Activated CD8-positive, alpha-beta memory T cell treated with anti-CD3 and anti-CD28 coated beads, Interleukin-2, amount 10 ng/mL, durations not matched to agents 7 days and 5 days (primary cell): ENCODE measurements at places on chromosomes 16 and 17. TPM values are rescaled to one million over a fixed set of nuclear protein-coding genes. Genes with fewer than 3 reads are reported as not detected.

- H3K4me3 ChIP-seq = no peak overlapping the region
- no peaks in the 10 kb centered on the region for H3K27me3 ChIP-seq
- no peak for DNase-seq
- H3K36me3 ChIP-seq = no peaks in the 10 kb centered on the region
- H3K27ac ChIP-seq = no peak overlapping the region
Observed at GRCh38 chr16:69703638-69704037, 22.7 kb downstream of the NQO1 start.

- H3K4me1 ChIP-seq = peaks cover 72% of the 10 kb centered on the region
- no peak overlapping the region for H3K4me3 ChIP-seq
- no peak for DNase-seq
- peaks cover 2% of the 10 kb centered on the region for H3K36me3 ChIP-seq
- peak overlapping the region; percentile 73 for H3K27ac ChIP-seq
Observed at GRCh38 chr16:89334050-89334449, 116.5 kb downstream of the ZNF778 start.

GRCh38 chr17:15884731-15885130 lies 60.2 kb upstream of the ADORA2B start:
- DNase-seq = no peak
- H3K4me1 ChIP-seq = peaks cover 22% of the 10 kb centered on the region
- H3K27ac ChIP-seq = no peak overlapping the region
- no peak overlapping the region for H3K4me3 ChIP-seq
- no peaks in the 10 kb centered on the region for H3K27me3 ChIP-seq

C17orf50 gene
- total RNA-seq = not detected

RRAD gene
- 2.5 TPM for total RNA-seq

MRPL27 gene
- 81.8 TPM for total RNA-seq

CCL16 gene
- not detected for total RNA-seq

- DNase-seq = no peak
- H3K36me3 ChIP-seq = peaks cover 71% of the 10 kb centered on the region
- H3K4me1 ChIP-seq = peaks cover 34% of the 10 kb centered on the region
- H3K4me3 ChIP-seq = no peak overlapping the region
Observed at GRCh38 chr17:35265566-35266141, 22.8 kb downstream of the SLFN5 start.

GRCh38 chr17:81189670-81190530 lies 23.9 kb upstream of the AATK start:
- no peaks in the 10 kb centered on the region for H3K4me1 ChIP-seq
- no peak for DNase-seq
- no peaks in the 10 kb centered on the region for H3K36me3 ChIP-seq
- H3K4me3 ChIP-seq = no peak overlapping the region
- no peaks in the 10 kb centered on the region for H3K27me3 ChIP-seq

CDH13 gene
- not detected for total RNA-seq

DNA sequence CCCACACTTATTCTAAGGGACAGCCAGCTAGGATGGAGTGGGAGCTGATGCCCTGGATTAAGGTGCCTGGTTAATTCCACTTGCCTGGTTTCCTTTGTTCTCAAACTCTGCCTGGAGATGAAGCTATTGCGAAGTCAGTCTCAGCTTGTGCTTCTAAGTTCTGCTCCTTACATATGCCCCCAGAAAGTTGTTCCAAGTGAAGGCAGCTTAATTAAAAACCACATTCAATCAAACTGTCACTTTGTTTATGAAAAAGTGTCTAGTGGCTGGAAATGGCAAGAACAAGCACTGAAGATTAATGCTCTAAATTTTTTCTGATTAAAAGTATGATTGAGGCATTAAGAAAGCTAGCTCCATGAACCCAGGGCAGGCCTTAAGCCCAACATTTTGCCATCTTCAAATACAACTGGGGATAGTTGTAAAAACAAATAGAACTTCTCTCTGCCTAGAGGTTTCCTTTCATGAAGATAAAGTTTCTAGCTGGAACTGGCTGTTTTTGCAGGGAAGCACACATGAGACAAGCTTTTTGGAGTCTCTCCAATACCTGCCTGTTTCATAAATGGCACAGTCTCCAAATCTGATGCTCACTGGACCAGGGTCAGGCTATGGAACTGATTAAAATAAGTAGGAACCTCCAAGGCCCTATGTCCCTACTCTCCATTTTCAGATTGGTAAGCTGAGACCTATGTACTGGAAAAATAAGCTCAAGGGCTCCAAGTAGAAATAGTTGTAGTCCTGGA lies 100.9 kb downstream of the GRIN2A start:
- no peaks in the 10 kb centered on the region for H3K36me3 ChIP-seq
- H3K4me1 ChIP-seq = no peaks in the 10 kb centered on the region
- no peaks in the 10 kb centered on the region for H3K27me3 ChIP-seq
- no peak overlapping the region for H3K27ac ChIP-seq
